ENCODE measurements at places on chromosomes 11 and 22.

DNA sequence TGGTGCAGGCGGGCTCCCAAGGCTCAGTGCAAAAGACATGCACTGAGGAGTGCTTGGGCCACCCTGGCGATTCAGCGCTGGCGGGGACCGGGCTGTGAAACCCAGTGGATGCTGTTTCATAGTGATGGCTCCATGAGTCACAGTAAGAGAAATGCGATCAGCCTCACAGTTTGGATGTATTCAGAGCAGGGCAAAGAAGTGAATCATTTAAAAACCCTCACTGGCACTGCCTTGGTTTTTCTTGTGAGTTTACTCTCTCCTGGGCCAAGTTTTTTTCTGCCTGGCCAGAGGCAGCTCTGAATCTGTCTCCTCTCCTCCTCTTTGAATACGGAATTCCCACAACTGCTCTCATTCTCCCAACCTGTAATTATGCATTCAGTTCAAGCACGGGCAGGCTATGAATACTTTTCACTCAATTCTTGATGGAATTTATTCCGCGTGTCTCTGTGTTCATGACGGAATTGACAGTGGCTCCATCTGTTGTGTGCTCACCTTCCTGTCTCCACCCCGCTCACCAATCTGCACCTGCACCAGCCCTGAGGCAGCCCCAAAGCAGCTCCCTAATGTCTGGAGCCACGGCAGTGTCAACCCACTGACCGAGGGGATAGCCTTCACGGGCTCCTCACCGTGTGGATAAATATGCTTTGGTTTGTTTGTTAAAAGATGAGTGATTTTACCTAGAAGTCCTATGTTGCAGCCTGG lies 14.9 kb downstream of the ADAMTS8 start:
- no peak for DNase-seq

DNA sequence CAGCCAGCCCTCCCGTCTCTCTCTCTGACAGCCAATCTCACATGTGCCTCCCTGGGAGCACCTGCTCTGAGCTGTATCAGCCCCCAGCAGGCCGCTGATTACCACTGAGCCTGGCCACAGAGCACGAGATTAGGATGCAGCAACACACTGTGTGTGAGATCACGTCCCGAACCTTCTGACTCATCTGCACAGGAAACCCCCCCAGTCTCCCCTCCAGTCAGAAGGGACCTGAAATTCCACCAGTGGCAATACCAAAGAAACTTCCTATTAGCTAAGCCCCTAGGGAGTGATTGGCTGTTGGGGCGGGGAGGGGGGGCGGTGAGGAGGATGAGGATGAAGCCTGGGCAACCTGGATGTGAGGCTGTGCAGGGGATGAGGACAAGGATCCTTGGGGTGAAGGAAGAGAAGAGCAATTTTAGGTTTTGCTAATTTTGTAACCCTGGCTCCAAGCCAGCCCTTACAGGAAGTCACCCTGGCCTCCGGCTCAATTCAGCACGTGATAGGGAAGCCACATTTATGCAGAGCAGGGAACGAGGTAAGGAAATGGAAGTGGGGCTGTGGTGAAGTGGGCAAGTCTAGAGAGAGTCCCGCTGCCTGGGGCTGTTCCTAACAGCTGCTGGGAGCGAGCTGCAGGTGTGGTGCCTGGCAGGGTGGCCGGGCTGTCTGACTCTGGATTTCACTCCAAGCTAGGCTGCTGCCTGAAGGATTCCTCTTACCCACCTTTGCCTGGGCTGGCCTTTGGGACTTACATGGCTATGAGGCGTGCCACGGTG lies 1.9 kb downstream of the SLC43A3 start:
- peak; percentile 48 for DNase-seq

DNA sequence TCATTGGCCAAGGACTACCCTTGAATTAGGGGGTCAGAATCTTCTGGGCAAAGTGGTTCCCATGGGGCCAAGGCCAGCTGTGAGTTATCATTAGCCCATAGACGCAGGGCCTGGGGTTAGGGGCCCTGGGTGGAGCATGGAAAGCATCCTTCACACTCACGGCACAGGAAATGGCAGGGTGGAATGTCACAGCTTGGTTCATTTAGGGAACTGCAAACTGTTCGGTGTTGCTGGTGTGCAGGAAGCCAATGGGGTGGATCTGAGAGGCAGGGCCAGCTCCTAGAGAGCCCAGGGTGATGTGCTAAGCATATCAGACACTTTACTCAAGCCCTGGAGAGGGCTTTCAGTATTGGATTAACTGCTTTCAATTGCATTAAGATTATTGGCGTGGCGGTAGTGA lies 42.9 kb downstream of the TECTA start:
- peak; percentile 56 for DNase-seq

GRCh38 chr11:106098893-106099553 lies 21.6 kb downstream of the AASDHPPT start:
- no peak for DNase-seq

GRCh38 chr11:64489831-64490441 lies 101.1 kb upstream of the SLC22A12 start:
- DNase-seq: peak; percentile 76

GRCh38 chr11:70799386-70799785 lies 401.1 kb downstream of the CTTN start:
- DNase-seq: no peak

GRCh38 chr22:37457093-37457893 lies 28.9 kb downstream of the MFNG start:
- DNase-seq: peak; percentile 85

GRCh38 chr22:19476023-19476422 lies 3.0 kb downstream of the UFD1 start:
- no peak for DNase-seq

DNA sequence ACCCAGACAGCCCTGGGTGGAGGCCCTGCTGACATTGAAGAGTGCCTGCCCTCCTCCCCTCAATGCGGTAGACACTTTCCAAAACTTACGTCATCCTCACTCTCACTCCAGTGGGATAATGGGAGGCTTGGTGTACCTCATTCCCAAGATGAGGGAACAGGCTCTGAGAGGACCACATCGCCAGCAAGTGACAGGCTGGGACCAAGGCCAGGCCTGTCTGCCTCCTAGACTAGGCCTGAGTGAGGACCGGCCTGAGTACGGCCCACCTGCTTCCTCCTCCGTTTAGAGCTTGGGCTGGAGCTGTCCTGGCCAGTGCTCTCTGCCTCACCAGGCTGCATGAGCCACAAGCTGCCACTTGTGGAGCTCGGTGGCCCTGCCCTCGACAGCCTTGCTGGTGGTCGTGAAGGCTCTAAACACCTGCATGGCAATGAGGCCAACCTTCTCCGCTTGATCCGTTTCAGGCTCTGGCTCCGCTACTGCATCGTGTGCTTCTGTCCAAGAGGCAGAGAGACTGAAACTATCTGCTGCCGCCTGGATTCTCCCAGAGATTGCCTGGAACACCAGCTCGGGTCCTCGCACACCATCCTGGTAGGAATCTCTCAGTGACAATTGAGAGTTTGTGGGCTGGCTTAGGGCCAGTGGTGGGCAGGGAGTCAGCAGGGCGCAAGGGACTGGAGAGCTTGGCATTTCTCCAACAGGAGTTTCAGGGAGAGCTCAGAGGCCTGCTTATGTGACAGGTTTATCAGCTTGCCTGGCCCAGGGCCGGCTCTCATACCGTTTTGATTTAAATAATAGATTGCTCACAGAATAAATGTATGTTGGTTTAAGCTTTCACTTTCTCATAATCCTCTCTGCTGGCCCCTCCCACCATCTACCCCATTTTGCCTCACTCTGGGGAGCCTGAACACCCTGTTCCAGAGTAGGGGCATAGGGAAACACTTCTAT lies 9.4 kb downstream of the LRRC75B start:
- no peak for DNase-seq

DNA sequence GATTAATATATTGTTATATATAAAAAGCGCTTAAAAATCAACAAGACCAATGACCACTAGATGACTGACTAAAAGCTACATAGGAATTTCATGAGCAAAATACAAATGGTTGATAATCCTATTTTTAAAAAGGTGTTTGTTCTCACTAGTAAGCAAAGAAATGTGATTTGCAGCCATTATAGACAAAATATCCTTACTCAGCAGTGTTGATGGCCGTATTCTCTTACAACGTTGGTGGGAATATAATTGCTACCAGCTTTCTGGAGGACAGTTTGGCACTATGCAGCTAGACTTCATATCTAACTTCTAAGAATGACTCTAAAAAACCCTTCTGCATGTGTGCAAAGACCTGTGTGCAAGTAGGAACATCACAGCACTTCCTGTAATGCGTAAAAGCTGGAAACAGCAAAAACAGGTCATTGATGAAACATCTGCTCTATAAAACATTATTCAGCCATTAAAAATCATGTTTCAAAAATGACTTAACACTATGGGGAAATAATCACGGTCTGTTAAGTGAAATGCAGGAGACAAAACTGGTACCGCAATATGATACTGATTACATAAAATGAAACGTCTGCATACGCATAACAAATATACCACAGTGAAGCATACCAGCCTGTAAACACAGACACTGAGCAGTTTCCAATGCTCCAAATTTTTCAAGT lies 70.1 kb upstream of the LINC01488 start:
- DNase-seq: no peak

- DNase-seq: no peak
Observed at GRCh38 chr11:1571760-1572196, 293 bp downstream of the DUSP8 start.

GRCh38 chr11:57674251-57674650 lies 6.3 kb downstream of the ZDHHC5 start:
- no peak for DNase-seq

GRCh38 chr11:10454878-10455631 lies at the start of gene AMPD3:
Gene AMPD3, plus strand, starts transcription at chr11:10455264. Its CDS starts 6,256 bp downstream, at chr11:10461520.
- DNase-seq: peak; percentile 89

GRCh38 chr11:232783-233565 lies 3.2 kb downstream of the SIRT3 start:
- DNase-seq: no peak

DNA sequence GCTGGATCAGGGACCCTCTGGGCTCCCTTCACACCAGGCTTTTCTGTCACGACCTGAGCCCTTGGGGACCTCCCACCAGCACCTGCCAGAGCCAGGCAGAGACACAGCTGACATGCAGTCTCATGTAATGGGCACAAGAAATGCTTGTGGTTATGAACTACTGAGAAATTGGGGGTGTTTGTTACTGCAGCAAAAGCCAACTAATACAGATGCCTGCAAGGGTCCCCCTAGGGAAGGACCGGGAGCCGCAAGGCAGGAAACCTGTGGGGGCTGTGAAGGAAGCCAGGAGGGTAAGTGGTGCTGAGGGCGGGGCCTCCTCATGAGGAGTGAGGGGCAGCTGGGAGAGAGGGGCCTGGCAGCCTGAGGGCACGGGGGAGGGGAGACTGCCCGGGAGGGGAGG lies 16.6 kb downstream of the WNT11 start:
- no peak for DNase-seq
